NCI-H82 (cell line): ENCODE measurements at places on chromosomes 5 and 9.

DNA sequence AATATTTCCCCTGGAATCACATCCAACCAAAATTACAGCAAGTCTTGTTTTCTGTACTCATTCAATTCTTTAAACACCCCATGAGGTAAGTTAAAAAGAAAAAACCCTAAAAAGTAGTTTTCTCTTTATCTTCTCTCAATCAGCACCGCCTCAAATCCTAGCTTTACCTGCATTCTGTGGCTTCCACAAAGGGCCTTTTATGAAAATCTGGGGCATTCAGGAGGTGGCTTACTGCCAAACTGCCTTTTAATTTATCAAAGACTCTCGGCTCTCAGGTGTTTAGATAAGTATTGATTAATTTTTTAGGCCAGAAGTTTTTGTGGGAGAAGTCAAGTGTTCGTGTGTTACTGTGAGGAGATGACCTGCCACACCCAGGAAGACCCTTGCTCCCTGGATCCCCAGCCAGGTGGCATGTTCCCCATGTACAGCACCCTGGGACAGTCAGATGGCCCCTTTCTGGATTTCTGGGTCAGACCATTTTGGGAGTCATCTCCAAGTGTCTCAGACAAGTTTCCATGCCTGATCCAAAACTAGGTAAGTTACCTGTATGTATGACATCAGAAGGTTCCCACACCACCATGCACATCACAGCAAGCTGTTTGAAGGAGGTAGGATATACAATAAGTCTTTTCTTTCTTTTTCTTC lies 6.2 kb upstream of the TMEM171 start:
- no peak for DNase-seq

GRCh38 chr9:34688329-34689115 lies 2.6 kb downstream of the CCL19 start:
- no peak for DNase-seq

- no peak for DNase-seq
Observed at GRCh38 chr9:127187231-127187956, 65.0 kb upstream of the ANGPTL2 start.

DNA sequence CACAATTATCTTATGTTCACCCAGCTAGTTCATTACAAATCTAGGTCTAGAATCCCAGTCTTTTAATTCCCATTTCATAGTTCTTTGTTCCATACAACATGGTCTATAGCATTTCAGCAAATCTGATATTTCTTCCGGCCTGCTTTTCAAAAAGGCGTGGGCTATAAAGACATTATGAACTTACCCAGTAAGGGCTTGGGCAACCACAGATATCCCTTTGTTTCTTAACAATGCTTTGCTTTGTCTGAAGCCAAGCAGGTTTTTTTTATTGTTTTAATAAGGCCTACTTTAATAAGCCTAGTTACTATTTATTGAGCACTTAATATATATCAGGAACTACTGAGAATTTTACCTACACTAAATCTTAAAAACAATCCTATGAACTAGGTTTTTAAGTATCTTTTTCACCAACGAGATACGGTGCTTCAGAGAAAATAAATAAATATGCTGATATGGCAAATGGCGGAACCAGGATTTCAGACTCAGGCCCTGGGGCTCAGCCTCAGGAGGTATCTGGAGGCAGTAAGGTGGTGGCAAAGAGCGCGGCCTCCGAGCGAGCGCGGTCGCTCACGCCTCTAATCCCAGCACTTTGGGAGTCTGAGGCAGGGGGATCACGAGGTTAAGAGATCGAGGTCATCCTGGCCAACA lies 29.7 kb downstream of the PCA3 start:
- no peak for DNase-seq

- no peak for DNase-seq
Observed at GRCh38 chr5:159732220-159732619, 184.1 kb upstream of the ADRA1B start.

DNA sequence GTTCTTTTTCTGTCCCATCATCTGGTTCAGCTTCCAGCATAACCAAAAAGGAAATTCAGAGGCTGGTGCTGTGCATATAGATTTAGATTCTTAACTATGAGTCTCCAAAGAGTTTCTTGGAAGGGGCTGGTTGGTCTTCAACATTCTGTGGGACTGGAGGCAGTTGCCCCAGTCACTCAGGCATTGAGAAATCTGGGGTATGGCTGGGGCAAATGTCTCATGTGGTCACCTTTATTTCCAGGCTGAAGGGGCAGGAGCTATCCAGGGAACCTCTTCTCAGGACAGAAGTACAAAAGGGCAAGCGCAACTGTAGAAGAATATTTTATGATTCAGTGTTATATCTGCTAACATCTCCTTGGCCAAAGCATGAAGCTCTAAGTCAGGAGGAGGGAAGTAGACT lies 15.4 kb upstream of the TMEFF1 start:
- no peak for DNase-seq

GRCh38 chr5:54803471-54804011 lies 181.9 kb downstream of the ESM1 start:
- DNase-seq = peak; percentile 10

GRCh38 chr9:127104581-127105311 lies 17.7 kb downstream of the ANGPTL2 start:
- peak; percentile 69 for DNase-seq

DNA sequence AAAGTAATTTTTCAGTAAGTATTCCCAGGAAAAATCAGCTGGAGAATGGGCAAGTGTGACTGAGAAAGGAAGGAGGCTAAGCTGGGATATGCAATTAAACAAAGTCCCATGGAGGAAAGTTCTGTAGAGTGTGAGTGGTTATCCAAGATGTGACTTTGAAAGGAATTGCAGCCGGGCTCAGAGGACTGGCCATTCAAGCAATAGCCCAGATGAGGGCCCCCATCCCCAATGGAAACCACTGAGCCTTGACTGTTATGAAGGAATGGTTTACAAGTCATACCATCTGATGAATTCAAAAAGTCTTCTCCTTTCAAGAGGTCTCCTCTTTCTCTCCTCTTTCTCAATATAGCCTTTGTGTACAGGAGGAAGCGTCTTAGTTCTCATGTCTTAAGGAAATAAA lies 6.5 kb downstream of the LVRN start:
- DNase-seq = peak; percentile 1

GRCh38 chr5:154384480-154385235 lies 61.1 kb upstream of the SAP30L start:
- DNase-seq = no peak

GRCh38 chr5:2515180-2515764 lies 236.2 kb downstream of the IRX2 start:
- no peak for DNase-seq

DNA sequence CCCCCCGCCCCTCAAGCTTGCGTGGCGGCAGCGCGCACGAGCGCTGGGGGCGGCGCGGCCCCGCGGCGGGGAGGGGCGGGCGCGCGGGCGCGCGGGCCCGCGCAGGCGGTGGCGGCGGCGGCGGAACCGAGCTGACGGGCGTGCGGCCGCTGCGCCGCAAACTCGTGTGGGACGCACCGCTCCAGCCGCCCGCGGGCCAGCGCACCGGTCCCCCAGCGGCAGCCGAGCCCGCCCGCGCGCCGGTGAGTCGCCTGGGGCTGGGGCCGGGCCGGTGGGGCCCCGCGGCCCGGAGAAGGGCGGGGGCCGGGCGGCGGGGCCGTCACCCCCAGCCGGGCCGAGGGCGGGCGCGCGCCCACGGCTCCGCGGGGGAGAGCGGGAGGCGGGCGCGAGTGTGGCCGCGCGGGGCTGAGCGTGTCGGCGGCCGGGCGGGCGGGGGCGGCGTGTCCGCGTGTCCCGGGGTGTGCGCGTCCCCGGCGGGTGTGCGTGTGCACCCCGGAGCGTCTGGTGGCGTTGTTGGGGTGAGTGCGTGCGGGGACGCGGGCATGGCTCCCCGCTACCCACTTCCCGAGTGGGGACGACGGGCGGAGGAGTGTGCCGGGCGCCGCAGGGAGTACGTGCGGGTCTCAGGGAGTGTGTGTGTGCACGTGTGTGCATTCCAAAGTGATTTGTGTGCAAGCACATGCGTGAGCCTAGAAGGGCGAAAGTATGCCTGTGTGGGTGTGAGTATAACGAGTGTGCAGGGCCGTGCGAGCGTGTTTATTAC lies at the start of gene NEK6:
NEK6 (plus strand) TSS at position 106 of the 763 bp plus-strand sequence. CDS start 44,016 bp downstream, outside the sequence.
- peak; percentile 47 for DNase-seq

GRCh38 chr9:123112015-123112975 lies 78.8 kb downstream of the GPR21 start:
- DNase-seq = no peak

- no peak for DNase-seq
Observed at GRCh38 chr5:170387775-170388639, 1.2 kb downstream of the KCNMB1 start.

GRCh38 chr9:68844631-68845612 lies 139.9 kb downstream of the PIP5K1B start:
- peak; percentile 60 for DNase-seq

DNA sequence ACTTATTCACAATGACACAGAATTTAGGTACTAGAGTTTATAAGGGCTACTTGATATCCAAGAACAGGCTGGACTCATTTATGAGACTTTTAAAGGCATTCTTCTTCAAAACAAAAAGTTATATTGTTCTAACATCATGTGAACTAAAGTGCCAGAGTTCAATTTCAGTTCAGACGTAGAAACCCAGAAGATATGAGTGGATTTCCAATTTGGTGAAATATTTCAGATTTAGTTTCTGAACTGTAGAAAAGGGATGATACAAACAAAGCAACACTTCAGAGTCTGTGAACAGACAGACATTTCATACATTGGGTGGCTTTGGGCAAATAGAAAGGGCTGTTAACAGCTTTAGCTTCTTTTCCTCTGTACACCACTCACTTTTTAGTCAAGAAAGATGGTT lies 384.0 kb downstream of the NR2F1-AS1 start:
- no peak for DNase-seq

- peak; percentile 50 for DNase-seq
Observed at GRCh38 chr9:76374783-76375559, 19.3 kb downstream of the RFK start.

- no peak for DNase-seq
Observed at GRCh38 chr5:1951165-1951816, 68.6 kb upstream of the IRX4 start.

GRCh38 chr9:130222833-130223232 lies 42.7 kb upstream of the HMCN2 start:
- DNase-seq = no peak

GRCh38 chr5:1304033-1304432 lies 9.2 kb upstream of the TERT start:
- DNase-seq = no peak
